ENCODE measurements at places on chromosomes 3 and 15.

GRCh38 chr3:188051801-188052168, 102.2 kb upstream of the LPP start:
- no peak for DNase-seq

GRCh38 chr15:31502541-31503229, 176.1 kb downstream of the KLF13 start:
- no peak for DNase-seq

DNA sequence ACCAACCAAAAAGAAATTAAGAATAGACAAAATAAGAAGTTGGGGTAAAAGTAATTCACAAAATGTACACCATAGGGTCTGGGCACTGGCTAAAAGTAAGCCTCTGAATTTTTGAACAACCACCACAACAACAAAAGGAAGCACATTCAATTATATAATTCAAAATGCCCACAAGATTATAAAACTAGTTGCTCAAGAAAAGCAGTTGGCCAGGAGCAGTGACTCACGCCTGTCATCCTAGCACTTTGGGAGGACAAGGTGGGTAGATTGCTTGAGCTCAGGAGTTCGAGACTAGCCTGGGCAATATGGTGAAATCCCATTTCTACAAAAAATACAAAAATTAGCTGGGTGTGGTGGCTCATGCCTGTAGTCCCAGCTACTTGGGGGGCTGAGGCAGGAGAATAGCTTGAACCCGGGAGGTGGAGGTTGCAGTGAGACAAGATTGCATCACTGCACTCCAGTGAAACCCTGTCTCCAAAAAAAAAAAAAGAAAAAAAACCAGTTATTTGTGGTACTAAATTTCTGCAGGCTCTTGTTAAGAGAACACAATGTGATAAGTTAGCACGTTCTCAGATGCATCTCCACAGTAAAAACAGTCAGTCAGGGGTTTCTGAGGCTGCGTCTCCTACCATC, 6.6 kb upstream of the ATP11B start:
- no peak for DNase-seq

DNA sequence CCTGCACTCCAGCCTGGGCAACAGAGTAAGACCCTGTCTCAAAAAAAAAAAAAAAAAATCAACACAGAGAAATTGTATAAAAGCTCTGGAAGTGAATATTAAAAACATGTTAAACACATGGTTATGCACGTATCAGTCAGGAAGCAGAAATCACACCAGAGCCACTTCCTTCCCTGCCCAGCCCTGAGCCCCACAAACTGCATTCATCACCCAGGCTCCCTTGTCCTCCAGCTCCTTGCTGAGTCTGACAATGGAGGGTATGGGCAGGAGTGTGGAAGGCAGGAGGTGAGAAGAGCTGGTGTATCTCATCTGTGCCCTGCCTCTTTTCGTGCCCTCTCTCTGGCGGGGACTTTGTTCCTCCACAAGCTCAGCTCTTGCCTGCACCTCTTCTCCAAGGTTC, 12.1 kb upstream of the LOXL1 start:
- no peak for DNase-seq

GRCh38 chr3:41222501-41222900, 23.2 kb downstream of the CTNNB1 start:
- no peak for DNase-seq

DNA sequence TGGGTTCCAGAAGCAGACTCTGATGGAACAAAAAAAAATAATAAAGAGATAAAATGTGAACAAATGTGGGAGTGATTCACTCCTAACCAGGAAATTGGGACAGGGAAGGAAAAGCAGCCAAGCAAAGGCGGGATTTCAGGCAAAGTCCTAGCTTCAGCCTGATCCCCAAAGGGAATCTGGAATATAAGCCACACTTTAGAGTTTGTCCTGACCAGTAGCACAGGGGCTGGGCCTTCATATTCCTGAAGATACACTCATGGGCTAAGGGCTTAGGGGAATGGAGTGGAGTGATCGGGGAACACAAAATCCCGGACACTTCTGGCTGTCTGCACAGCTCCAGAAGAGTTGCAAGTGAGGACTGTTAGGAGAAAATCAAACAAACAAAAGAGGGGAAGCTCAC, 135.0 kb upstream of the COL8A1 start:
- no peak for DNase-seq

GRCh38 chr3:197348014-197348413, 49.6 kb upstream of the DLG1 start:
- DNase-seq: no peak

GRCh38 chr3:191100516-191100915, 98.5 kb upstream of the OSTN start:
- DNase-seq: no peak

DNA sequence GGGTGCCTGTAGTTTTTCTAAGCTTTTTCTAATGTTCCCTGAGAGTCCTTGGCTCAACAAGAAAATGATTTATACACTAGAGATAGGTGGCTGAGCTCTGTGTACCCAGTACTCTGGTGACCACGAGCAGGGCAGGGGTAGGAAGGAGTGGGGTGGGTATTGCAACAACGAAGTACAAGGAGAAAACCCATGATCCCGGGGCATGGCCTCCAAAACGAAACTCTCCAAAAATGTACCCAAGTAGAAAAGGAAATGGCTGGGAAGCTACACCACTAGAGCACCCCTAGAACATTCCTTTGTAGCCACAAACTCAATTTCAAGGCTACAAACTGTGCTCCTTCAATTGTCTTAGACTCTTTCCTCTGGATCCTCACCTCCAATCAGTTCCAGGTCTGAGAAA, 138.9 kb downstream of the DUT start:
- DNase-seq: no peak

- DNase-seq: no peak
These were observed 38.6 kb upstream of the TOPBP1 start for GRCh38 chr3:133700351-133700750.

- DNase-seq: no peak
These were observed 54.4 kb downstream of the ROPN1B start for GRCh38 chr3:126023390-126023789.

GRCh38 chr15:91549581-91549980, 303.9 kb upstream of the SLCO3A1 start:
- DNase-seq: no peak

- DNase-seq: no peak
These were observed 60.8 kb downstream of the PLOD2 start for GRCh38 chr3:146100180-146100579.

DNA sequence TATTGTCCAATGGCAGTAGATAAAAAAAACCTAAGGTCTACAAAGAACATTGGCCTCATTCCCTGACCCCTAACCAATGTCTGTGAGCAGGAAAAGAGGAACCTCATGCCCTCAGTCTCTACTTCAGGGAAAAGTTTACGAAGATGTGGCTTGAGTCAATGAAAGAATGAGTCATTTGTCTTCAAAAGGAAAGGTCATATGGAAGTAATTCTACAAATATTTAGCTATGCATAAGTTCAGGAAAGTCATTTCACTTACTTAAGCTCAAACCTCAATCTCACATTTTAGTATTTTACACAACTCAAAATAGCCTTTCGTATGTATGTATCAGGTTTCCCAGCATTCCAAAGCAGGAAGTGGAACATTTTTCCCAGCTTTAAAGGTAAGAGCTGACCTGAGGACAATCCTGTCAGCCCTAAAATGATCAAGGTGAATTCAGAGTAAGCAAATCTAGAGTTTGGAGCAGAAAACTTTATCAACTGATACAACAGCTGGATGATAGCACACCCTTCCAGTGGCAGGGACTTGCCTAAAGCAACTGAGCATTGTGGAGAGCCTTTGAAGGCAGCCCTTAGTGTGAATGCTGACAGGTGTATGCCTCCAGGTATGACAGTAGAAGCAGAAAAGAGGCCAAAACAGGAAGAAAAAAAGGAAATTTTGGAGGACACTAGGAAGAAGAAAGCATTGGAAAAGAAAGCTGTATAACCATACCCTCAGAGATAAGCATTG, 53.9 kb upstream of the ACKR4 start:
- DNase-seq: no peak

- no peak for DNase-seq
These were observed 427 bp downstream of the MBD4 start for GRCh38 chr3:129439226-129439816.

DNA sequence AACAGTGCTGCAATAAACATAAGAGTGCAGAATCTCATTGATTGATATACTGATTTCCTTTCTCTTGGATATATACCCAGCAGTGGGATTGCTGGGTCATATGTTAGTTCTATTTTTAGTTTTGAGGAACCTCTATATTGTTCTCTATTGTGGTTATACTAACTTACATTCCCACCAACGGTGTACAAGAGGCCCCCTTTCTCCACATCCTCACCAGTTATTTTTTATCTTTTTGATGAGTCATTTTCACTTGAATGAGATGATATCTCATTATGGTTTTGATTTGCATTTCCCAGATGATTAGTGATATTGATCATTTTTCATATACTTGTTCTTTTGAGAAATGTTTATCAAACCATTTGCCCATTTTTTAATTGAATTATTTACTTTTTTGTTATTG, 12.4 kb upstream of the IREB2 start:
- DNase-seq: no peak

- no peak for DNase-seq
These were observed 62.4 kb upstream of the P3H2 start for GRCh38 chr3:190183121-190183520.

DNA sequence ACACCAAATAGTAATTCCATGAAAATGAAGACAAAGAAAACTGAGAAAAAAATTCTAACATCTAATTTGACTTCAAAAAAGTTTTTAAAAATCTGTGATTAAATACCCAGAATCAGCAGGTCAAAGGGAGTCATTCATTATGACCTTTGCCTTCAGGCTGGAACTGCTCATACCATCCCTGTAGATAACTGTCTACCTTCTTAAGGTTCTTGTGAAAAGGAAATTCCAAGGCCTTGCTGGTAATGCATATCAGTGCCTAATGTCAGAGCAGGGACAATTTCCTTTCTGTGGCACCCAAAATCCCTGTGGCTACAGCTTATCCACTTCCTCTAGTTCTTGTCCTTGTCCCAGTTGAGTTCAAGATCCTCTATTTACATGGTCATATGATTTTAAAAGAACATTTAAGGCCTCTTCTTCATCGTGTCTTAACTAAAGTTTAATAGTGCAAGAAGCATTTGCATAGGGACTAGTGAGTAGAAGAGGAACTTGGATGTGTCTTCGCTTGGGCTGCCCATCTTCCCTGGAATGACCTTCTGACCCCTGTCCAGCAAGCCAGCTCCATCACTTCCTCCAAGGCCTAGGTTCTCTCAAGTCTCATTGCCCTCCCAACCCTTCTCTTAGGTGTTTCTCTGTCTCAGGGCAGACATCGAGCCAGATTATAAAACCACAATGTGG, 8.7 kb upstream of the PLCL2 start:
- DNase-seq: no peak

- no peak for DNase-seq
These were observed 18.8 kb downstream of the CXCR6 start for GRCh38 chr3:45962033-45962432.

- DNase-seq: no peak
These were observed 4.8 kb downstream of the ADAMTSL3 start for GRCh38 chr15:83658430-83659416.

DNA sequence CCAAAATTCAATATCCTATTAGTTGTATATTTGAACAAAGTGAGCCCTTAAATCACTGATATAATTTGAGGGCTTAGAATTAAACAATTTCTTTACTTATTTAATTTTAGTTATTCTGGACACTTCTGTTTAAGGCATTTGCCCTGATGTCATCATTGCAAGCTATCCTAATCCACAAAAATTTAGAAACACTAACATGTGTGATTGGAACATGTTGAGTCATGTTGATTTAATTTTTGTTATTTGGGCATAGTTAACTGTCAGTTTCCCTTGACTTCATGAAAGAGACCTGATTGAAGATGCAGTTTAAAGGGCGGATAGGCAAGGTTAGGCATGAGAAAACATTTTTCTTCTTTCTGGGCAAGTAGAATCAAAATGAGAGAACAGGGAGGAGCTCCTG, 682.6 kb downstream of the ROBO1 start:
- no peak for DNase-seq

DNA sequence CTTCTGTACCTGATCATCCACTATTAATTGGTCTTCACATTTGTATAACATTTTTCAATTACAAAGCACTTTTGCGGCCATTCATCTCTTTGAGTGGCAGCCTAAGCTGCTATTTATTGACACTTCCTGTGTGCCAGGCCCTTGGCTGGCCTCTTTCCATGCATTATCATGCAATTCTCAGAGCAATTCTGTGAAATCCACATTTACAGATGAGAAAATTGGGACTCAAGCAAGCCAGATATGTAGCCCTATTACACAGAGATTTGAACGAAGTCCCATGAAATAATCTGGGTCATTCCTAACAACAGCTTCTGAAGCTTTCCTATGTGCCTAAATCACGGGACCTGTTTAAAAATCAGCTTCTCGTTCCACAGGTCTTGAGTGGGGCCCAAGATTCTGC, 17.4 kb downstream of the SLC6A1 start:
- DNase-seq: no peak

- DNase-seq: no peak
These were observed 420 bp upstream of the TMIE start for GRCh38 chr3:46700772-46701171.

GRCh38 chr3:71789922-71790321, 5.0 kb upstream of the PROK2 start:
- DNase-seq: no peak

GRCh38 chr3:135141160-135141559, 346.1 kb downstream of the EPHB1 start:
- no peak for DNase-seq

DNA sequence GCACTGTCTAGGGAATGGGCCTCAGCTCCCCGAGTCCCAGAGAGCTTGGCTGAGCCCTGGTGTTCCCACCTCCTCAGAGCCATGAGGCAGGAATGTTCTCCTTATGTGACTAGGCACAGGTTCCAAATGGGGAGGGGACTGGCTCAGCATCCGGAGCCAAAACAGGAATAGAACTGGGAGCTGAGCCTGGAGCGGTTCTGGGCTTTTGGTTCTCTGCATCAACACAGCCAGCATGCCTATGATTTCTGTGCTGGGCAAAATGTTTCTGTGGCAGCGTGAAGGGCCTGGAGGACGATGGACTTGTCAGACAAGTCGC, at the start of gene FAM131A:
FAM131A (plus strand) TSS at position 202 of the 316 bp plus-strand sequence; CDS start at position 233, 31 bp downstream.
- DNase-seq: no peak

GRCh38 chr3:28935146-28935545, 345.7 kb upstream of the RBMS3 start:
- DNase-seq: no peak

DNA sequence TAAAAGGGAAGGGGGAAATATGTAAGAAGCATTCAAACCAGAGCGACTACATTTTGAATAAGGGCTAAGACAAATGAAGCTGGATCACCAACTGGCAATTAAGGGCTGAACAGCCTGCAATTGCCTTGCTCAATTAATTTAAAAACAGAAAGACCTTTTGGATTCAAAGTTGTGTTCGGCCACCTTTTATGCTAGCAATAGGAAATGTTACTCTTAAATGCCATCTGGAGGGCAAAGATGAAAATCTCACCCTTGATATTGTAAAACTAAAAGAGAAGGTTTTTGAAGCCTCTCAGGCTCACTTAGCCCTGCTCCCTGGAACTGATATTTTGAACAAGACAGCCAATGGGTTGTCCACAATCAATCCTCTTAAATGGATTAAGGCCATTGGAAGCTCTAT, 44.2 kb downstream of the ACAD9 start:
- DNase-seq: no peak

DNA sequence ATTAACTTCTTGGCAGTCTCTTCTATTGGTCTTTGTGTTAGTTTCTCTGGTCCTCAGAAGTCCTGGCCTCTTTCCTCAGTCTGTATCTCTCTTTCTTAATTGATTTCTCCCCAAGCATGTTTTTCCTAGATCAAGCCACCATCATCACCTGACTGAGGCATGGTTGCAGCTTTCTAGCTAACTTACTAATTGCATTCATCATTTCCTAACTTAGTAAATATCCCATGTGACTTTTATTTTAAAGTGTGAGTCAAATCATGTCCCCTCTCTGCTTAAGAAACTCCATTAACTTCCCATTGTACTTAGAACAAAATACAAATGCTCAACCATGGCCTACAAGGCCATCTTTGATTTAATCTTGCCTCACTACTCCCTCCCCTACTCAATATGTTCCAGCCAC, 135.4 kb upstream of the FRMD4B start:
- no peak for DNase-seq

Measured in activated CD8-positive, alpha-beta memory T cell treated with anti-CD3 and anti-CD28 coated beads for 1 hour (primary cell).